ENCODE measurements at places on chromosomes 13 and 19.

DNA sequence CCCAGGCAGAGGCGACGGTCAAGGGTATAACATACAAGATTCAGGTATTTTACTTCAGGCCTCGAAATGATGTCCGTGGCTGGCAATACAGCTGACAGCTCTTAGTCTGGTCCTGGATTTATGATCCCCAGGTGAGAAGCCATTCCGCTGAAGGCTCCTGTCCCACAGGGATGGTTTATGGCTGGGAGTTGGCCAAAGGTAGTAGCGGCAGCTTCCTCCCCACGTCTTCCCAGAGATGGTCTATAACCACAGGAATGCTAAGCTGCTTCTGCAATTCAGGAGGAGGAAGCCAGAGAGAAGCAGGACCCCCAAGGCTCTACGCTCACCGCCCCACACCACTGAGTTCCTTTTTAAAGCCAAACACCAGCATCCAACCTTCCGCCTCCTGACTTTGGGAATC lies 27.1 kb downstream of the OLFM2 start:
- no peak for DNase-seq

- DNase-seq, result no peak
Observed at GRCh38 chr13:97567510-97568243, 133.7 kb downstream of the RAP2A start.

DNA sequence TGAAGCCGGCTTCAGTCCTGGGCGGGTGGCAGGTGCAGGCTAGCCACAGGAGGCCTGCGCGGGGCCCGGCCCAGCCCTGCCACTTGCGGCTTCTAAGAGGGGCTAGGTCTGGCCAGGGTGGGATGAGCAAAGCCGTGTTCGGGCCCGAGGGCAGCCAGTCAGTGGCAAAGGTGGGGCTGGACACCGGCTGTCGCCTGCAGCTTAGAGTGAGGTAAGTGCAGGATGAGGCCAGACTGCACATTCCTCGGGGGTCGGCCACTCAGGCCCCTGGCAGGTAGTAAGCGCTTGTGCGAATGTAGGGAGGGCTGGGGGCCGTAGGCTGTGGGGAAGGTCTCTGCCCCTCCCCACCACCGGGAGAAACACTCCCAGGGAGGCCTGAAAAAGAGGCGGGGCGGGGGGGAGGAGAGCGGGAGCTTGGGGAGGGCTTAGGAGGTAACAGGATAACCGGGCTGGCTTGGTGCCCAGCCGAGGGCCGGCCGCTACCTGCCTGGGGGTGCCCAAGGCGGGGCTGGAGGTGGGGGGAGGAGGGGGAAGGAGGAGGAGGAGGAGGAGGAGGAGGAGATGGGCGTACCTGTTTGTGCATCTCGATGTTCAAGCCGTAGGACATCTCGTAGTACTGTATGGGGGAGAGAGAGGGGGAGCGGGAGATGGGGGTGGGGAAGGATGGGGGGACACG lies 6.4 kb downstream of the TLE5 start:
- no peak for DNase-seq

DNA sequence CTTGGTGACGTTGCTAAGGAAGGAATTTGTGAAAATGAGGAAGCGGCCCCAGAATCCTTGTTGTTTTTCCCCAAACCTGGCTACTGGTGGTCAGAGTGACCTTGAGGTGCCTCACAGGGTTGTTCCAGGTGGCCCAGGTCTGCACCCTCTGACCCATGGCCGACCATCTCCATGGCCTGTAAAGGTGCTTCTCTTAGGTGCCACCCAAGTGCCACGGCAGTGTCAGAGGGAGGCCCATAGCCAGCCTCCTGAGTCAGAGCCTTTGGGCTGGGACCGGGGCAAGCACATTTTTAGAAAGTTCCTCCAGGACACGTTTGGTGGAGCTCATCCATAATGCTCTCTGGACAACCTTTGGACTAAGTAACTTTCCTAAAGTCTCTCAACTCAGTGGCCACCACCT lies 83.9 kb upstream of the IRS2 start:
- no peak for DNase-seq

GRCh38 chr19:1266916-1267476 lies 2.1 kb upstream of the CIRBP start:
- peak; percentile 84 for DNase-seq

DNA sequence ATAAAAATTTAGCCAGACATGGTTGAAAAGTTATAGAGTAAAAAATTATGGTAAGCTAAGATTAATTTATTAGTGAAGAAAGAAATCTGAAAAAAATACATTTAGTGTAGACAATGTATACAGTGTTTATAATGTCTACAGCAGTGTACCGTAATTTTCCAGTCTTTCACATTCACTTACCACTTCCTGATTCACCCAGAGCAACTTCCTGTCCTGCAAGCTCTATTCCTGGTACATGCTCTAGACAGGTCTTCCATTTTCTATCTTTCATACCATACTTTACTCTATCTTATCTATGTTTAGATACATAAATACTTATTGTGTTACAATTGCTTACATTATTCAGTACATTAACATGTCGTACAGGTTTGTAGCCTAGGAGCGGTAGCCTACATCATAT lies 1387.8 kb upstream of the ATXN8OS start:
- no peak for DNase-seq

DNA sequence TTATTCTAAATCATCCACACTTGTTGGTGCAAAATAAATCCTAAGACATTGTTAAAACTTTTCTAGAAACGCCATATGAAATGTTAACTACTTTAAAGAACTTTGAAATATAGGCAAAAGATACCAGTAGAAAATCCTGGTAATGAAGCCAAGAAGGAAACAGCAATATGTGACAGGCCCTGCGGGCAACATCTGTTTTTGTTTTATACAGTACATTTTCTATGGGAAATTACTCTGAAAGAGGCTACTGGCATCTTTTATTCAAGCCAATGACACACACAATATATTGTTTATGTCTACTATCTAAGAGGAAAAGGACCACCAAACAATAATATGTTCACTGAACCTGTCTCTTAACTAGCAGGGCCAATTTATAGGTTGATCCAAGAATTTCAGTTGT lies 829.7 kb downstream of the PCDH17 start:
- no peak for DNase-seq

GRCh38 chr13:43401361-43401760 lies 378.0 kb downstream of the DNAJC15 start:
- no peak for DNase-seq

DNA sequence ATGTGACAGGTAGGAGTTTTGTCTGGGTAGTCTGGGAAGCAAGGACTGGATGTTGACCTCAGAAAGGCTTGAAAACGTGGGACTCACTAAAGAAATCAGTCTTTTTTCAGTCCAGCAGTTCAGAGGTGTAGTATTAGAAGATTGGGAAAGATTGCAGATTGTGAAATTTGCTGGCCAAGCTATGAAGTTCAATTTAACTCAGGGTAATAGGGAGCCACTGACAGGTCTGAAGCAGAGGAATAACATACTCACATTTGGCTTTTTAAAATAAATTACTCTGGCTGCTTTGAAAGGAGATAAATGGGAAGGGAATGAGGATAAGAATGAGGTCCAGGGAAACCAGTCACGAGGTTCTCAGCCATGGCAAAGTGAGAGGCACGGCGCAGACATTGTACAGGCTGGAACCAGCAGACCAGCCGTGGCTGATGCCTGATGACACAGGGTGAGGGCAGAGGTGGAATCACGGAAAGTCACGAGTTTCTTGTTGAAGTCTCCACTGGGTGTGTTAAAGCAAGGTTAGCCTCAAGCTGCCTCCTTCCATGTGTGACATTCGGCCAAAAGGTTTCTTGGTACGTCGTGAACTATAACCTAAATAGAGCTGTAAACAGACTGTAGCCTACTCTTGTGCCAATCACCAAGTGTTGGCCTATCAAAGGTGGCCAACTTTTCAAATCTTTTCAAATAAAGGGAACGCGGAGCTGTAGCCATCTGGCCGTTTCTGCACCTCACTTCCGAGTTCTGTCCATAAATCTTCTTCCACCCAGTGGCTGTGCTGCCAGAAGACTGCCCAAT lies 377.6 kb downstream of the IRS2 start:
- no peak for DNase-seq

DNA sequence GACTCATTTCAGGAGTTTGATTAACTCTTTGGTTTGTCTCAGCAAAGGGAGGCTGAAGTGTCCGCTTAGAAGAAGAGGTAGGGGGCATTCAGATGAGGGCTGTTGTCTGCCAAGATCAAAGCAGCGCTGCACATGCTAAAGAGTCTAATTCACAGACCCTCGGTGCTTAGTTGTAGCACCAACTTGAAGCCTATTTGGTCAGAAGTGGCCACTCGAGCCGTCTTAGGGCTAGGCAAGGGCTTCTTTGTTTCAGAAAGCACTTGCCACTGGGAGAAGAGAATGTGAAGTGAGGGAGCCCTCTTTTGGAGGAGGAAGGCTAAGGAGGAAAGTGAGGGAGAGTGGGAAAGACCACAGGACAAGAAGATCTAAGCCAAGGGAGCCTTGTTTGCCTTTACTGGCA lies 313.4 kb upstream of the TMTC4 start:
- no peak for DNase-seq

GRCh38 chr19:35105047-35105410 lies 10.6 kb upstream of the FXYD3 start:
- DNase-seq, result no peak

DNA sequence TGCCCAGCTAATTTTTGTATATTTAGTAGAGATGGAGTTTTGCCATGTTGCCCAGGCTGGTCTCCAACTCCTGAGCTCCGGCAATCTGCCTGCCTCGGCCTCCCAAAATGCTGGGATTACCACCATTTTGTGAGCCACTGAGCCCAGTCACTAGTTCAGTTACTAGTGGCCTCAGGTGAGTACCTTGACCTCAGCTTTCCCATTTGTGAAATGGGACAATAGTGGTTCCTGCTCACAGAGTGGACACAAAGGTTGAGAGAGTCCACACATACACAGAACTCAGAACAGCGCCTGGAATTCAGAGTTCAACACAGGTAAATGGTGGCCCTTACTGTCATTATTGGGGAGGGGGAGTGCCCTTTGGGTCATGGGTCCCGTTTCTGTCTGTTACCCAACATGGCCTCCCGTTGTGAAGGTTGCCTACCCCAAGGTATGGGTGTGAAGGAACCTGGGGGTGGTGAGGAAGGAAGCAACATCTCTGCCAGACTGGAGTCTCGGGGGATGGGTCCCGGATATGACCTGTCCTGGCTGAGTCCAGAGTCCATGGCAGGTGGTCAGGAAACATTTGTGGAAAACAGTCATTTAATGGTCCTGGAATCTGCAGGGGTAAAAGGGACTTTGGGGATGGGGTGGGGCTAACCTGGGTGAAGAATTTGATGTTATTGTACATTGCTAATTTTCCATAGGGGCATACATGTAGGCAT lies 11.7 kb upstream of the IRGC start:
- no peak for DNase-seq

GRCh38 chr13:73039201-73040108 lies 19.4 kb upstream of the KLF5 start:
- no peak for DNase-seq

GRCh38 chr13:99399623-99399974 lies 92.4 kb upstream of the GPR183 start:
- no peak for DNase-seq

GRCh38 chr13:90246687-90247345 lies 1100.7 kb upstream of the MIR17HG start:
- no peak for DNase-seq

- no peak for DNase-seq
Observed at GRCh38 chr19:5472286-5472685, 17.1 kb downstream of the ZNRF4 start.

DNA sequence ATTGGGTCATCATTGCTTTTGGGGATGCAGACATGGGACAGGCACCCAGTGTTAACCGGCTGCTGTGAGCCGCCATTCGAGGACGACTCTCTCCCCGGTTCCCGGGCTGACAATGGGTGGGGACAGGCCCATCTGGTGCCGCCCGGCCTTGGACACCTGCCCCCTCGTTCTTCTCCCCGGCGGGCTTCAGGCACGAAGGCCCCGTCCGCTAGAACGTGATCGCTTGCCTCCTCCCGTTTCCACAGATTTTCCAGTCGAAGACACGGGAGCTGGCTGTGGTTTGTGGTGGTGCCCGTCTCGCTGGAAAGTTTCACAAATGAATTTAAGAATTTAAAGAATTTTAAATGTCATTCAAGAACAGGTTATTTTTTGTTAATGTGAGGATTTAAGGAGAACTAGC lies 2.0 kb downstream of the PALM start:
- DNase-seq, result no peak

- no peak for DNase-seq
Observed at GRCh38 chr19:46759817-46760333, 13.6 kb upstream of the STRN4 start.

DNA sequence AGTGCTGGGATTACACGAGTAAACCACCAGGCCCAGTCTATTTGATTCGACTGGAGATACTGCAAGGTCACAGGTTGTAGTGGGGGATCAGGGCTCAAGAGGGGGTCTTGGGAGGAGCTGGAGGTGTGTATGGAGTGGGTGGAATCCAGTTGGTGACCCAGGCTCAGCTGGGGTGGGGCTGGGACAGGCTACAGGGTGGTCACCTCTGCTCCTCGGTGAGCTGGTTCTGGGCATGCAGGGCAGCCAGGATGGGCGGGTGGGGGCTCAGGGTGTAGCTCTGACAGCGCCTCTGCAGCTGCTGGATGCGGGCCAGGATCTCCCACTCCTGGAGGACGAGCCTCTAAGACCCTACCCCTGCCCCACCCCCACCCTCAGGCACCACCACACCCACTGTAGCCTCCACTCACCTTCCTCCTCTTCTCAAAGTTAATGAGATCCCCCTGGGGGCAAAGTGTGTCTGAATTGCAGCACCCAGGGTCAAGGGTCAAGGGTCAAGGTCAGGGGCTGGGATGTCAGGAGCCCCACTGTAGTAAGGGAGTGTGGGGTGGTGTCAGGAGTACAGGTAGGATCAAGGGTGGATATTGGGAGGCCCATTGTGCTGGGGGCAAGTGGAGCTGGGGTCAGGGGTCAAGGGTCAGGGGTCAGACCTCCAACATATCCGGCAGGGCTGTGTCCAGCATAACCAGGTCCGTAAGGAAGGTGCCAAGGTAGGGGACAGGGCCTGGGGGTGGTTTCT lies 17.1 kb downstream of the RGL3 start:
- no peak for DNase-seq

GRCh38 chr13:23743278-23744076 lies 145.7 kb downstream of the MIPEP start:
- DNase-seq, result no peak

DNA sequence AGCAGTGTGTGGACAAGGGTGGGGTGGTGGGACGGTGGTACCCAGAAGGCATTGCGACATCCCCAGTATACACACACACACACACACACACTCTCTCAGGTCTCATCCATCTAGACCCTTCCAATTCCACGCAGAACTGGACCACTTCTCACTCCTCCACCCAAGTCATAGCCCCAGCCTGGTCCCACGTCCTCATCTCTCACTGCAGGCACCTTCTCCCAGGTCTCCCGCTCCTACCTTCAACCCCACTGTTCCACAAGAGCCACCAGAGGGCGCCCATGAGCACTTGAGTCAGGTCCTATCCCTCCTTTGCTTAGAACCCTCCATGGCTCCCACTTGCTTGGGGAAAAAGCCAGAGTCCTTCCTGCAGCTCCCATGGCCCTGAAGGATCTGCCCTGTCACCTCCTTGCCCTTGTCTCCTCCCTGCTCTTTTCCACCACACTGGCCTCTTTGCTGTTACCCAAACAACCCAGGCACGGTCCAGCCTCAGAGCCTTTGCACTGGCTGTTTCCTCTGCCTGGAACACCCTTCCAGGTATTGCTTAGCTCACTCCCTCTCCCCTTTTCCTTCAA lies 62.6 kb downstream of the IER2 start:
- no peak for DNase-seq

GRCh38 chr13:112880221-112880641 lies 88.8 kb upstream of the MCF2L start:
- DNase-seq, result no peak

- DNase-seq, result no peak
Observed at GRCh38 chr13:71754407-71754974, 112.5 kb downstream of the DACH1 start.

- no peak for DNase-seq
Observed at GRCh38 chr13:29421118-29421517, 174.4 kb downstream of the SLC7A1 start.

- DNase-seq, result no peak
Observed at GRCh38 chr13:18978447-18978846, 203.2 kb downstream of the TUBA3C start.

All from T1000 (cell line).